ENCODE measurements at places on chromosomes 1 and 21.
A peak's percentile ranks its signal among the peaks of the same experiment; 100 is the strongest.

GRCh38 chr1:236457775-236458174 is 63.7 kb downstream of the EDARADD start:
- DNase-seq: no peak

DNA sequence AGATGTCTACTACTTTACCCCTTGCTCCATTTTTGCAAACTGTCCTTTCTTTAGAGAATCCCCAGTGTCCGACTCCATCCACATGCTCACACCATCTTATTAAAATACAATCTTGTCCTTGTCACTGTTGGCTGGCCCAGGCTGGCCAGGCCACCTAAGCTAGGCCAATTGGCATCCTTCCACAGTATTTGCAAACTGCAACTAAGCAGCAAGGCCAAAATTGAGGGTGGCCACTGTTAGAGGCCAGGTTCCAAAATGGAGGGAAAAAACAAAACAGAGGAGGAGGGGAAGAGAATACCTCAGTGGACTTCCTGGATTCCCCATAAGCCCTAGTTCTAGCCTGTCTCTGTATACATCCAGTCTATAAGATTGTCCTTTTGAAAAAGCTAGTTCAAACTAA is 4.3 kb downstream of the FAM89A start:
- DNase-seq: no peak

GRCh38 chr1:33111965-33112364 is 31.0 kb downstream of the AZIN2 start:
- DNase-seq: peak; percentile 9

DNA sequence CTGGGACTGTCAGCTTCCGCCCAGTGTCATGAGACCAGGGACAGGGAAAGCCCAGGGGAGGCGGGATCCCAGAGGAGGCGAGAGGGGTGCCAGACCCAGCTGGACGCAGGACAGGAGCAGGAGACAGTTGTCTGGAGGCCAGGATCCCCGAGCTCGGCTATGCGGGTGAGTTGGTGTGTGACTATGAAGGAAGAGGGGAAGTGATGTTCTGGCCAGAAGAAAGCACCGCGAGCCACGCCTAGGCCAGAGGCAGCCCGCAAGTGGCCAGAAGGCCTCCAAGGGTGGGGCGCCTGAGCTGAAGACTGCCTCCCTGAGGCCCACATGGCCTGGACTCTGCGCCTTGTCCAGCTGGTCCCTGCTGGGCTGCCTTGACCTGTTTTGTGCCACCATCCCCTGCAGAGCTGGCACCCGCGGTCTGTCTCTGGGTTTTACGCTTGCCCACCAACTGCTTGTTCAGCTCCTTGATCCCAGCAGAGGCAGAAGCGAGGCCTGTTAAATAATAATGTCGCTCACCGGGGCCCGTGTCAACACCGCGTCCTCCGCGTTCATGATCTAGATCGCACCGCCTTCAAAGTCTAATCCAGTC is 85.2 kb upstream of the ACTL8 start:
- no peak for DNase-seq

- DNase-seq: peak; percentile 6
Observed at GRCh38 chr21:38597421-38597820, 99.1 kb upstream of the ERG start.

DNA sequence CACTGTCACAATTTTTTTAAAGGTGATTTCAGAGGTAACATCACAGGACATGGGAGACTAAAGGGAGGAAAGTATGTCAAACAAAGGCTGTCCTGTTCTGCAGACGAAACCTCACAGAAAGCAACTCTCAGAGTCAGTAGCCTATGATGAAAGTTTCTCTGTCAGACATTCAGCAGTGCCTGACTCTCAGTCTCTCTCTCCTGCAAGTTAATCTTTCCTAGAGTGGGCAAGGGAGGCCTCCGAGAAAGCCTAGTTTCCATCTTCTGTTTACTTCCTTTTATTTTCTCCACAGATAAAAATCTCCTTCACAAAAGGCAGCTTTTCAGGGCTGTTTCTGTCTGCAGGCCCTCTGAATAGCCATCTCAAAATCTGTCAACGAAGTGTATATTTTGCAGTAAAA is 24.9 kb upstream of the FMO2 start:
- DNase-seq: peak; percentile 47

All from kidney tubule cell (primary cell).